ENCODE measurements at places on chromosomes 5 and 9.

GRCh38 chr5:15585128-15585527, 85.1 kb downstream of the FBXL7 start:
- DNase-seq: no peak

- DNase-seq: no peak
Observed at GRCh38 chr5:142167458-142167857, 58.9 kb downstream of the NDFIP1 start.

DNA sequence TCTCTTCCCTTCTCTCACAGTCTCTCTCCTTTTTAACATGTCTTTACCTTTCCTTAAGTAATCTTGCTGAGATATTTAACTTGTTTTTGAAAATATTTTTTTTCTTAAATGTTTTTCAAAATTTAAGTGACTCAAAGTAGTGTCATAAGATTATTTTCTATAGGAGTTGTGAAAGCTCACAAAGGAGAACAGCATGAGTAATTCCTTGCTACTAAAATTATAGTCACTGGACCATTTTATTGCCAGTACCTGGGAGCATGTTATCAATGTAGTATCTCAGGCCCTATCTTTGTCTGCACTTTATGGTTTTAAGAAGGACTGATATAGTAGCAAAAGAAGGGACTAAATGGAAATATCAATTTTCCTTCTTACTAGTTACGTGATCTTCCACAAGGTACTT, 181.9 kb downstream of the TMEM232 start:
- DNase-seq: no peak

GRCh38 chr9:100884518-100884917, 144.0 kb upstream of the PLPPR1 start:
- no peak for DNase-seq

- DNase-seq: no peak
Observed at GRCh38 chr5:81855591-81855990, 104.7 kb upstream of the SSBP2 start.

- no peak for DNase-seq
Observed at GRCh38 chr5:89053547-89053946, 170.6 kb upstream of the MEF2C start.

DNA sequence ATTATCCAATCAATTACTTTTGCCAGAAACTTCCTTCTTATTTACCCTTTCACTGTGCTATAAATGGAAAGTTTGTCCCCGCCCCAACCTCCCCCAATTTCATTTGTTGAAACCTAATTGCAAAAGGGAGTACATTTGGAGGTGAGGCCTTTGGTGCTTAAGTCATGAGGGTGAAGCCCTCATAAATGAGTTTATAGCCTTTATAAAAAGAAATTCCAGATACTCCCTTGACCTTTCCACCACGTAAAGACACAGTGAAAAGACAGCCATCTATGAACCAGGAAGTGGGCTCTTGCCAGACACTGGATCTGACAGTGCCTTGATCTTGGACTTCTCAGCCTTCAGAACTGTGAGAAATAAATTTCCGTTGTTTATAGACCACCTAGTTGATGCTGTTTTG, 82.3 kb downstream of the NUDT12 start:
- DNase-seq: no peak

DNA sequence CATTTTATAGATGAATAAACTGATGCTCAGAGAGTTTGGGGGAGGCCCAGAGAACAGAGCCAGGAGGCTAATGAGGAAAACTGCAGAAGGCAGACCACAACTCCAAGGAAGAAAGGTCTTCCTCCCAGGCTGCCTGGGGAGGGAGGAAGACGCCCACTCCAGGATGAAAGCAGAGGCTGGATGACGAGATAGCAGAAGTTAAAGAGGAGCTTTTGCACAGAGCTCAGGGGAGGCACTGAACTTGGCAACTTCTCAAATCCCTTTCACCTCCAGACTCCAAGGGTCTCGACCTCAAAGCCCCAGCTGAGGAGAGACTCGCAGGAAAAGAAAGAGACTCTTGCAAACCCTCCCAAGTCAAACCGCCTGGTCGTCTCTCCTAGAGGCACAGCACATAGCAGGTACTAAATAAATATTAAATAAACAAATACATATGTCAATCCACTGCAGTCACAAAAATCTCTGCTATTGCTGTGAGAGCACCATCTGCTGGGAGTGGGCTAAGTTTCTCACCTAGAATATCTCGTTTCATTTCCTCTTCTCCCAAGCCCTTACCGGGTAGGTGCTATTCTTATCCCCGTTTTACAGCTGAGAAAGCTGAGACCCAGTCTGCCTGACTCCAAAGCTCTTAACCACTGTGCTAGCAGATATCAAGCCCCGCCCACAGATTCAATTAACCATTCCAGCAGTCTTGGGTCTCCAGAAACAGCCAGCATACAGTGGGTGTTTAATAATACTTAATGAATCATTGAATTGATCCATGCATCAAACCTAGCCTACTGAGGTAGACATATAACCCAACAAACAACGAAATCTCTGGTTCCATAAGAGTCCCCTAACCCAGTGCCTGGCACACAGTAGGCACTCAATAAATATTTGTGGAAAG, 97.8 kb upstream of the HAND1 start:
- DNase-seq: no peak

DNA sequence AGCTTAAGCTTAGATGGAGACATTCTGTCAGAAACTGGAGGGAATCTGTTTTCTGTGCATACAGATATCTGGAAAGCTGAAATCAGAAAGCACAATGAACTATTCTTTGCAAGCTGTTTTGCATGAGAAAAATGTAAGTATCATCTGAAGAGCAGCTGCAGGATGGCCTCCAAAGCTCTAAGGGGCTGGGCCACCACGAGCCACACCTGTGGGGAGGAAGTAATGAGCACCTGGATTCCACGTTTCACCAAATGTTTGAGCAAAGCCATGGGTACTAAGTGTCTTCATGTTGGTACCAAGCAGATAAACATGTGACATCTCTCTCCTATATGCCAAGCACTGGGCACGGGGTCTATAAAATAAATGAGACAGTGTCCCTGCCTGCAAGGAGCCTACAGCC, 199.3 kb downstream of the TTLL11 start:
- DNase-seq: no peak
